ENCODE measurements at places on chromosomes 12 and 14. TPM values are rescaled to one million over a fixed set of nuclear protein-coding genes. Genes with fewer than 3 reads are reported as not detected.
A peak's percentile ranks its signal among the peaks of the same experiment; 100 is the strongest.

DNA sequence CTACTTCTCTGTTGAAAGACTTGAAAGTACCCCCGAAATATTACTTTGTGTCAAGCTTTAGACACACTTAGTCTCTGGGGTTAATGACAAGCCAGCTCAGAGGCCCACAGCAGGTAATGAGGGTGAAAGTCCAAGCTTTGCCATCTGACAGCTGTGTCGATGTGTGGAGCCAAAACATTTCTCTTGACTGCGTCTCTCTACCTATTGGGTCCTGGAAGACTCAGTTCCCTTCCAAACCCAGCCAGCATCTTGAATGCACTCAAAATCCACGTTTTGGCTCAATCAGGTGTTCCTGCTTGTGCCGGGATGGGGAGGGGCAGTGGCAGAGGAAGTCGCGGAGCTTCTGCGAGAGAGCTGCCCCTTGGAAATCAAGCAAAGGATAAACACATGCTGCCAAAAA is 3.2 kb downstream of the PLXNC1 start:
- H3K4me1 ChIP-seq: no peaks in the 10 kb centered on the region
- H3K27ac ChIP-seq: no peak overlapping the region
- DNase-seq: no peak
- H3K36me3 ChIP-seq: no peaks in the 10 kb centered on the region
- H3K27me3 ChIP-seq: no peaks in the 10 kb centered on the region
- no peak overlapping the region for H3K4me3 ChIP-seq

GRCh38 chr12:10068644-10069043 is 30.1 kb downstream of the CLEC1A start:
- H3K4me3 ChIP-seq: no peak overlapping the region
- no peak for DNase-seq
- H3K36me3 ChIP-seq: no peaks in the 10 kb centered on the region
- H3K27ac ChIP-seq: peak overlapping the region; percentile 87
- no peaks in the 10 kb centered on the region for H3K4me1 ChIP-seq
- H3K27me3 ChIP-seq: no peaks in the 10 kb centered on the region

DNA sequence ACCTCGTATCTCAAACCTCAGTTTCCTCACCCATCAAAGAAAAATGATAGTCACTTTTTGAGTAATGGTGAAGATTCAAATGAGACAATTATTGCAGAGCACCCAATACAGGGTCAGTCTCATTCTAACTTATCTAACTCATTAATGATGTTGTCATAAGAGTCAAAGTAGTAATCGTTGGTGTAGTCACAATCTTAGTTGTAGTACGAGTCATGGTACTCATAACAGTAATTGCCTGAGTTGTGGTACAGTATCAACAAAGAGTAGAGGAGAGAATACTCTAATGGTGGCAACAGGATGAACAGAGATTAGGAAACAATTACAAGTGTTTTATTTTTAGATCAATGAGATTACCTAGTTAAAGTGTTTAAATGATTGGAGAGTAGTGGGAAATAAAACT is 93.6 kb upstream of the TMTC2 start:
- H3K4me3 ChIP-seq: no peak overlapping the region
- DNase-seq: no peak
- no peaks in the 10 kb centered on the region for H3K4me1 ChIP-seq
- H3K36me3 ChIP-seq: no peaks in the 10 kb centered on the region
- no peak overlapping the region for H3K27ac ChIP-seq
- no peaks in the 10 kb centered on the region for H3K27me3 ChIP-seq

DNA sequence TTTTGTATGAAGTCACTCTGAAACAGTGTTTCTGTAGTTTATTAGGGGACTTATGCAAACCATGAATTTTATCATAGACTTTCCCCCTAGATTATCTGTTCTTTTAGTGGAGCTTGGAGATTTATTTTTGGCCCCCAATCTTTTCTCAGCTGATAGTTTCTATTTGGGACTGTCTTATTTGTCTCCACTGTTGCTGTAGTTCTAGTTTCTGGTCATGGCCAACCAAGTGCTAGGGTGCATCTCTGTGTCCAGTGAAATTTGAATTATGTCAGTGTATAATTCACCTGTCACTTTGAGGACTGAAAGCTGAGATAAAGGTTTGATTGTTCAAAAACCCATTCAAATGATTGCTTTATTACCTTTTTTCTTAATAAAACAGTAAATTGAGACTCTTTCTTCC is 61.3 kb downstream of the KTN1 start:
- DNase-seq: no peak
- no peaks in the 10 kb centered on the region for H3K36me3 ChIP-seq
- H3K27me3 ChIP-seq: no peaks in the 10 kb centered on the region
- H3K4me1 ChIP-seq: no peaks in the 10 kb centered on the region
- no peak overlapping the region for H3K27ac ChIP-seq
- no peak overlapping the region for H3K4me3 ChIP-seq

DNA sequence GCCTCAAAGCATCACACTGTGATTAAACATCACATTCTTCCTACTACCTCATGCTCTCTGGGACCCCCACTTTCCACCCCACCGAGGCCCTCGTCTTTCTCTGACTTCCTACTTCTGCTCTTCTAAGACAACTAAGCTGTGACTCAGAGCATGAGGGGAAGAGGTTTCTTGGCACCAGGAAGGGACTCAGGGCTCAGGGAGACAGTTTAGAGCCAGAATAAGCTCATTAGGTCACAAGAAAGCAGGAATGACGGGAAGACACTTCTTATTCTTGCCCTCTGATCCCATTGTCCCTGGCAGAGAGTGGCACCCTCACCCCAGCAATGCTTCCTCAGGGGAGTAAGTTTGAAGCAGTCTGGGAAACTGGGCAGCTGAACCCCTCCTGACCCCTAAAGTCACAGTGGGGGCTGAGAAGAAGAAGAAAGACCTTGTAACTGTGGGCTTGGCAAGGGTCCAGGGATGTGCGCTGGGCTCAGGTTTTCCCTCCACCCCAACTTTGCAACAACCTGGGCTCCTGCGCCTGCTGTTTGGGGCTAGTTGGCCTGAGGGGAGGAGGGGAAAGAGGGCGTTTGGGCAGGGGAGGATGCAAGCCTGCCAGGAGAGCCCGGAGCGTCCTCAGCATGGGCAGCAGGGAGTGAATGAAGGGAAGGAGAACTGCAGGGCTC is 64.6 kb upstream of the ACTN1 start:
- H3K27ac ChIP-seq: peak overlapping the region; percentile 76
- H3K27me3 ChIP-seq: no peaks in the 10 kb centered on the region
- H3K4me1 ChIP-seq: peaks cover 36% of the 10 kb centered on the region
- DNase-seq: peak; percentile 52
- H3K36me3 ChIP-seq: no peaks in the 10 kb centered on the region

DNA sequence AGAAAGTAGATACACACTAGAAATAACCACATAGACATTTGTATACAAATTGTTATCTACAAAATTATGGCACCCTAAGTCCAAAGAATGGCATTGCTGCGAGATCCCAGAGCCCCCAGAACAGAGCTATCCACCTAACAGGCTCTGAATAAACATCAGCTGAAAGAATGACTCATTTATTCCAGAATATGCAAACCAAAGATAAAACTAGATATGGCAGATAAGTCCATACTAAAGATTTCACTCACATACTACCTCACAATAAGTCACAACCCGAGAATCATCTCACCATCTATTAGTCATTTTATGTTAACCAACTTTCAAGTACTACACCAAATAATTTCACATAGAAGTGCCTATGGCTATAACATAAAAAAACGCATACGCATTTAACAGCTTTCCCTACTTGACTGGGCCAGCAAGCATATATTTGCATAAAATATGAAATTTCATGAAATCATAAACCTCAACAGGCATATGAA is 5.6 kb downstream of the CNIH1 start:
- no peak overlapping the region for H3K4me3 ChIP-seq
- H3K27me3 ChIP-seq: no peaks in the 10 kb centered on the region
- H3K27ac ChIP-seq: peak overlapping the region; percentile 35
- DNase-seq: no peak

GRCh38 chr14:87122166-87122565 is 870.8 kb downstream of the GALC start:
- H3K4me3 ChIP-seq: no peak overlapping the region
- H3K27ac ChIP-seq: no peak overlapping the region
- no peak for DNase-seq
- no peaks in the 10 kb centered on the region for H3K36me3 ChIP-seq
- H3K4me1 ChIP-seq: no peaks in the 10 kb centered on the region

- H3K27me3 ChIP-seq: no peaks in the 10 kb centered on the region
- H3K27ac ChIP-seq: no peak overlapping the region
- no peaks in the 10 kb centered on the region for H3K36me3 ChIP-seq
- no peak overlapping the region for H3K4me3 ChIP-seq
- no peaks in the 10 kb centered on the region for H3K4me1 ChIP-seq
Measured at GRCh38 chr12:19200261-19200660, 70.7 kb downstream of the PLEKHA5 start.

- no peaks in the 10 kb centered on the region for H3K36me3 ChIP-seq
- no peak overlapping the region for H3K4me3 ChIP-seq
- no peaks in the 10 kb centered on the region for H3K27me3 ChIP-seq
- DNase-seq: no peak
- H3K4me1 ChIP-seq: peaks cover 12% of the 10 kb centered on the region
Measured at GRCh38 chr12:130876758-130877157, 4.9 kb downstream of the RAN start.

GRCh38 chr14:67618617-67619063 is 1.1 kb upstream of the ARG2 start:
- no peak overlapping the region for H3K4me3 ChIP-seq
- peak overlapping the region; percentile 77 for H3K27ac ChIP-seq
- no peak for DNase-seq
- H3K27me3 ChIP-seq: no peaks in the 10 kb centered on the region
- H3K4me1 ChIP-seq: no peaks in the 10 kb centered on the region

DNA sequence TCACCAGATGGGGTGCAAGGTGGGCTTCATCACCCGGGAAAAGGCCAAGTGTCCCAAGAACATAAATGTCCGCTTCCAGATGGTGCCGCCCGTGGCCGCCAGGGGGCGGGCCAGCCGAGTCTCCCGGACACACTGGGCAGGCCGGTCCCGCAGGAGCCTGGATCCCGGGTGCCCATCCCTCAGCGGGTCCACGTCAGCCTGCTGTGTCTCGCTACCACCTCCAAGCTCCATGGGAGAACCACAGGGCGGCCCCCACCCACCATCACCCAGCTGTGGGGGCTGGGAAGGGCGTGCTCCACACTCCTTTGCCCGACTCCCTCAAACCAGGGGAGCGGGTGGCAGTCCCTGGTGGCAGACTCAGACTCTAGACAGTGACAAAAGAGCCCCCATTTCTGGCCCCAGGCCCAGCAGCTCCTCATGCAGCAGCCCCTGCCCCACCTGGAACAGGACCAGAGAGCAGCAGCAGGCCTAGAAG is 22.0 kb upstream of the NUDT14 start:
- no peaks in the 10 kb centered on the region for H3K4me1 ChIP-seq
- H3K4me3 ChIP-seq: no peak overlapping the region
- no peaks in the 10 kb centered on the region for H3K36me3 ChIP-seq
- no peaks in the 10 kb centered on the region for H3K27me3 ChIP-seq
- H3K27ac ChIP-seq: no peak overlapping the region

DNA sequence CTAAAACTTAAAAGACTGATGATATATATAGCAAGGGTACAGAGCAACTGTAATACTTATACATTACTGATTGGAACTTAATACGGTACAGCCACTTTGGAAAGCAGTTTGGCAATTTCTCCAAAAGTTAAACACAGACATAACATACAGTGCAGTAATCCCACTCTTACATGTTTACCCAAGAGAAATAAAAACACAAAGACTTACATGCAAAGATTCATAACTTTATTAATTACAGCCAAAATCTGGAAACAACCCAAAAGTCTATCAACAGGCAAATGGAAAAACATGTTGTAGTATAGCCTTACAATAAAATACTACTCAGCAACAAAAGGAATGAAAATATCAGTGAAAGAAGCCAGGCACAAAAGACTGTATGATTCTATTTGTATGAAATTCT is 84.6 kb downstream of the GARIN6 start:
- no peak overlapping the region for H3K4me3 ChIP-seq
- DNase-seq: no peak
- H3K36me3 ChIP-seq: no peaks in the 10 kb centered on the region

DNA sequence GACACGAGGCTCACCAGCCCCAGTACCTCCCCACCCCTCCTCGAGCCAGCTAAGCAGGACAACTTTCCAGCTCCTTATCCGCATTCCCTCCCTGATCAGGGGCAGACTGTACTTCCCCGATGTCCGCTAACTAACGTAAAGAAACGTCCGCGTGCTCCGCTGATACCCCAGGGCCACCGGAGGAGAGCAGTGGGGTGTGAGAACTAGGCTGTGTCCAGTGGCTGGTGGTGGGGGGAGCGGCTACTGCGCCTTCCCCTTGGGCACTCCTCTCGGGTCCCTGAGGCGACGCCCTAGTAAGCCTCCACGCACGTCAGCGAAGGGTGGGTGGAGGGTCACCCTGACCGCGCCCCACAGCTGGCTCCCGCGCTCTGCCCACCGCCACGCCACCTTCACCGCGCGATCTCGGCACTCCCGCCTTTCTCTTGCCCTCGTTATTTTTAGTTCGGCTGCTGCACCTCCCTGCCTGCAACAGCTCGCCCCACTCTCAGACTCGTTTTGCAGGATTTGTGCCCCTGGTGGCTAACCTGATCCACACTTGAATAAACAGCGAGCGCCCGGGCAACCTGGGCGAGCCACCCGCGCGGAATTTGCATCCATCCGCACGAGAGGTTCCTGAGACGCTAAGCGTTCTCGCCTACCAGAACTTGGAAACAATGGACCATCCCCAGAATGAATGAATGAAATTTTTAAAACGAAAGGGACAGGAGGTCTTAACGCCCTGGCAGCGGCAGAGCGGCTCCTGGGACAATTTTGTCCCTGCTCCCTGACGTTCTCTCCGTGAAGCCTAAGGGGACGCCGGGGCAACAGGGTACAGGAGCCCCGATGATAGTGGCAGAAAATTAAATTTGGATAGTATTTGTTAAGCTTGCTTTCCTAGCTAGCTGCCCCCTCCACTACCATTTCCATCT is 6.9 kb upstream of the BMP4 start:
- no peak overlapping the region for H3K27ac ChIP-seq
- no peaks in the 10 kb centered on the region for H3K36me3 ChIP-seq
- H3K27me3 ChIP-seq: no peaks in the 10 kb centered on the region
- H3K4me3 ChIP-seq: peak overlapping the region; percentile 15
- H3K4me1 ChIP-seq: no peaks in the 10 kb centered on the region

The KRT75 gene
- total RNA-seq: not detected

The SHMT2 gene
- 37.1 TPM for total RNA-seq

The NKX2-1 gene
- not detected for total RNA-seq

The STYK1 gene
- total RNA-seq: 0.62 TPM

The RND1 gene
- total RNA-seq: 22.1 TPM

The PPFIA2 gene
- total RNA-seq: 18.5 TPM

The PRH2 gene
- total RNA-seq: not detected

The RNASE8 gene
- not detected for total RNA-seq
